Common myeloid progenitor, CD34-positive (primary cell): ENCODE measurements at places on chromosomes 6 and 20.

DNA sequence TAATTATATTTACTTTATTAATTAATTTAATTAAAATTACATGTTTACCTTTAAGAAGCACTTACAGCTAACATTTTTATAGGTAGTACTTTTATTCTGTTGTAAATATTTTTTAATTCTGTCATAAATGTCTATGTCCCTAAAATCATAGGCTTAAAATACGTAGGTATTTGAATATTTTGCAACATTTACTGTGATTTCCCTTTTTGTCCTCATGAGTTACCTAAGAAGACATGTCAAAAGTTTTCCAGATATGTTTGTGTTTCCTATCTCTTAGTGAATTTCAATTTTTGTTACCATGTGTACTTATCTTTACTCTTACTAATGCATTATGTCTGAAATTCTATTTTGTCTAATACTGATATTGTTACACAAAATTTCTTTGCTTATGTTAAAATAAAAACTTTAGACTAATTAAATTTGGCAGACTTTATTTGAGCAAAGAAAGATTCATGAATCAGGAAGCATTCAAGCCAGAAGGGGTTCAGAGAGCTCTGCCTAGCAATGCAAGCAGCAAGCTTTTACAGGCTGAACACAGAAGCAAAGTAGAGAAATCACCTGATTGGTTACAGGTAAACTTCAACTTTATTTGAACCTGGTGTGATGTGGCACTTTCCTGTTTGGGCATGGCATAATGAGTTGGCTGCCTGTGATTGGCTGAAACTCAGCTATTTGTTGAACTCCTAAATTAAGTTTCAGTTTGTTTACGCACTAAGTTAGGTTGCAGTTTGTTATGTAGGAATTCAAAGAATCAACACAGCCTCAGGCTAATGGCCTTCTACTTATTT, 123.2 kb upstream of the TMEM170B start:
- DNase-seq: peak; percentile 36

- DNase-seq: no peak
Observed at GRCh38 chr6:164359441-164359840, 944.9 kb downstream of the QKI start.

GRCh38 chr6:149899926-149900619, 2.2 kb upstream of the RAET1E start:
- no peak for DNase-seq

DNA sequence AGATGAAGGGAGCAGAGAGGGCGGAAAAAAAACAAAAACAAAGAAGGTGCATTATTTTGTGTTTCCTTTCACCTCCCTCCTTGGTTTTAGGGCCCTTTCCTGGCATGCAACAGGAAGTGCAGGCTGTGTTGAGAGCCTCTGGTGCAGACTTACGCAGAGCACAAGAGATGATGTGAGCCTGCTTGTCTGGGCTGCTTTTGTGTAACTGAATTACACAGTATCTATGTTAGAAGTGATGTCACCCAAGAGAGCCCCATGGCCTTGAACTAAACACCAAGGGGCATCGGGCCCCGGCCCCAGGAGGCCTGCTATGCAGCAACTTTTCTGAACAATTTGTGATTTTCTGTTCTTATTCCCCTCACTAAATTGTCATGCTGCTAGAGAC, 25.5 kb downstream of the GNAS start:
- DNase-seq: no peak

GRCh38 chr6:80440496-80441115, 334.1 kb downstream of the BCKDHB start:
- no peak for DNase-seq

GRCh38 chr20:48149902-48150301, 364.6 kb upstream of the SULF2 start:
- no peak for DNase-seq

- DNase-seq: no peak
Observed at GRCh38 chr6:85995339-85996033, 352.8 kb upstream of the SYNCRIP start.

DNA sequence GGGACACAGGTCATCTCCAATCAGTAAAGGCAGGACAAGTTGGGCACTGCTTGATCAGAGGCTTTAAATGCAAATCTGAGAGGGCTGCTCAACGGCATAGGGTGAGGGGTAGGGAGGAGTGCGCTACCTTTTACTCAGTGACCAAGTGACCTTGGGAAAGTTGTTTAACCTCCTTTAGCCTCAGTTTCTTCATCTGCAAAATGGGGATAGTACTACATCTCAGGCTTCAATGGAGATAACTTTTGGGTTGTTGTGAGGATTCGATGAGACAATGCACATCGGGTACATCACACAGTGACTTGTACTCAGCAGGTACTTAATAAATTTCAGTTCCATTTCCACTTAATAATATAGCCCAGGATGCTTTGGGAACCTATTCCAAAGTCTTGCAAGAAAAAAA, 22.6 kb downstream of the MDGA1 start:
- no peak for DNase-seq

- DNase-seq: no peak
Observed at GRCh38 chr6:15989397-15989796, 139.5 kb upstream of the MYLIP start.

- no peak for DNase-seq
Observed at GRCh38 chr6:149890629-149891045, 7.3 kb downstream of the RAET1E start.

DNA sequence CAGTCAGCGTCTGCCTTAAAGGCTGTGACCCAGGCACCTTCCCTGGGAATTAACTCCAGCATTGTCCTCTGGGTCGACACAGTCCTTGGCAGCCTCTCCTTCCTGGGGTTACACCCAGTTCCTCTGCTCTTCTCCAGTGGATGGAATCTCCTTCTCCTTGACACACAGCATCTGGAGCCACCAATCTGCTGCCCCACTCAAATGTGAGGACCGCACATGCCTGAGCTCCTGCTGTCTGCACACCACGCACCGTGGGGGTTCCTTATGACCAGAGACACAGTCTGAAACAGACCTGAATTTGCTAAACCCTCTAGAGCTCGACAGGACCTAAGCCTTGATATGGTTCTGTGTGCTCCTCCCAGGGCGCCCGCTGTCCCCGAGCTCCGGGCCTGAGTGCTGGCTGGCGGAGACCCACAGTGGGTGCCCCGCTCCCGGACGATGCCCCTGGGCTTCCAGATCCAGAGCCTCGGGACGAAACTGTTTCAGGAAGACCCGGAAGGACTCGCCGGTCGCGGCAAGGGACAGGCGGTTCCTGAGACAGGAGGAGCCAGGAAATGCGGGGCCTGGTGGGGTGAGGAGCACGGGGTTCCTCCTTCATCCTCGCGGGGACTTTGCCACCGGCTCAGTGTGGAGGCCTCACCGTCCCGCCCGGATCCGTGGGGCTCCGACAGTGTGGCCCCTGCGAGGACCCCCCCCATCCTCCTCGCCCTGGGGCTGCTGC, 2.5 kb upstream of the RAET1G start:
- no peak for DNase-seq

- DNase-seq: no peak
Observed at GRCh38 chr6:48613231-48613949, 502.4 kb upstream of the PTCHD4 start.

DNA sequence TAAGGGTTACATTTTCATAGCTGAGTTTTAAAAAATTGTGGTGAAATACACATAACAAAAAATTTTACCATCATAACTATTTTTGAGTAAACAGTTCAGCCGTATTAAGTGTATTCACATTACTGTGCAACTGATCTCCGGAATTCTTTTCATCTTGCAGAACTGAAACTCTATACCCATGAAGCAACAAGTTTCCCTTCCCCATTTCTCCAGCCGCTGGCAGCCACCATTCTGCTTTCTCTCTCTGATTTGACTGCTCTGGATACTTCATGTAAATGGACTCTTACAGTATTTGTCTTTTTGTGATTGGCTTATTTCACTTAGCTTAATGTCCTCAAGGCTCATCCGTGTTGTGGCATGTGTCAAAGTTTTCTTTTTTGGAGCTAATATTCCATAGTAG, 341.6 kb downstream of the QKI start:
- peak; percentile 7 for DNase-seq

GRCh38 chr20:9342651-9343050, 171.7 kb upstream of the LAMP5 start:
- no peak for DNase-seq

DNA sequence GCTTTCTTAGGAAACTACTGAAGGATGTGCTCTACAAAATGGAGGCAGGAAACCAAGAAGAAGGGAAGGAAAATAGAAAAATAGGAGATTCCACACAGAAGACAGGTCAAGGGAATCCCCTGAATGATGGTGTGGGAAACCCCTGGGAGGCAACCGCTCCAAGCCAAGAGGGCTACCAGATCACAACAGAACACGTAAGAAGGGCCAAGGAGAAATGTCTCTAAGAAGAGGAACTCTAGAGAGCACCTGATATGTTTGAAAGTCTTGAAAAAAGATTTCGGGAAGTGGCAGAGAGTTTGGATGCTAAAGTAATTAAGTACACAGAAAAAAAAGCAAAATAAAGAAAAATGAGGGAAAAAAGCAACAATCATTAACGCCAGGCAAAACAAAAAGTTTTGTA, 7.1 kb downstream of the KIF13A start:
- no peak for DNase-seq

GRCh38 chr6:1463275-1463674, 73.9 kb downstream of the FOXF2 start:
- no peak for DNase-seq

DNA sequence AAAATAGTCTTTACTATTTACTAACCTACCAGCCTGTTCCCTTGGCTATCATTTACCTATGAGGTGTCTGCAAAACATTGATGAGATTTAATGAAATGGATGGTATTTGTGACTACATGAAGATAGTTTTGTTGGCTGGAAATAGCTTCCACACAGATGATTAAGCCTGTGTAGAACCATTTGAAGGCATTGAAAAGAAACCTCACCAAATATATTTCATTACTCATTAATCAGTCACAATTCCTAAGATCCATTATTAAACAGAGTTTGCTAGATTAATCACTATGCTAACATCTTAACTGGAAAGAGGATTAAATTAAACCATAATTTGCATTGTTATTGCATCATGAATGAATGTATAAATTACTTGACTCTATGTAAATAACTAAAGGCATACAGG, 560.3 kb downstream of the BMP2 start:
- no peak for DNase-seq

- DNase-seq: no peak
Observed at GRCh38 chr6:68746376-68746775, 111.3 kb downstream of the ADGRB3 start.

DNA sequence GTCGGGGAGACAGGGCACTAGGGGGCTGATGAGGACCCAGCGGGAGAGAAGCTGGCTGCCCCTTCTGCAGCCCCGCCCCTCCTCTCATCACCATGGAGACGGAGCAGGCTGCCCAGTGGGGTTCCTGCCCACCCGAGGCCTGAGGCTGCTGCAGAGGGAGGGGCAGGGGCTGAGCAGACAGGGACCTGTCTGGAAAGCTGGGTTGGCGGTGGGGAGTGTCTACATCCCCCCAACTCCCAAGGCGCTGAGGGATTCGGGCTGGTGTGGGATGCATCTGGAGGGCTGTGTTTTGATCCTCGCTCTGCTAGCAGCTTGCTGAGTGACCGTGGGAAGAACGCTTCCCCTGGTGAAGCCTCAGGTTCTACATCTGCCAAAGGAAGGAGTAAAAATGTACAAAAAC, 1.2 kb upstream of the BPI start:
- DNase-seq: no peak

GRCh38 chr20:33733654-33734576, 2.1 kb downstream of the ZNF341 start:
- peak; percentile 58 for DNase-seq

GRCh38 chr20:61394088-61394799, 142.2 kb downstream of the CDH4 start:
- DNase-seq: no peak

- DNase-seq: peak; percentile 56
Observed at GRCh38 chr6:133957780-133958242, 4.8 kb downstream of the TBPL1 start.

DNA sequence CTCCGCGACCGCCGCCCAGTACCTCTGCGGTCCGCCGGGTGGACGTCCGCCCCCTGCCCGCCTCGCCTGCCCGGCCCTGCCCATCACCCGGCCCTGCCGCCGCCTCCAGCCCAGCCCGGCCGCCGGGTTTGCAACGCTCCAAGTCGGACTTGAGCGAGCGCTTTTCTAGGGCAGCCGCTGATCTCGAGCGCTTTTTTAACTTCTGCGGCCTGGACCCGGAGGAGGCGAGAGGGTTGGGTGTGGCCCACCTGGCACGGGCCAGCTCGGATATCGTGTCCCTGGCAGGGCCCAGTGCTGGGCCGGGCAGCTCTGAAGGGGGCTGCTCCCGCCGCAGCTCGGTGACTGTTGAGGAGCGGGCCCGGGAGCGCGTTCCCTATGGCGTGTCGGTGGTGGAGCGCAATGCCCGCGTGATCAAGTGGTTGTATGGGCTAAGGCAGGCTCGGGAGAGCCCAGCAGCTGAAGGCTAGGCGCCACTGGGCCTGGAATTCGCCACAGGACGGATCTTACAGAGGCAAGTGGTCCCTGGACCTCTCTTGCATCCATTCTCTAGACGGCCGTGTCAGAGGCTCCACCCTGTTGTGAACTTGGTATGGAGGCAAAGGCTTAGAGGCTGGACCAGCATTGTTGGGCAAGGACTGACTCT, 11.8 kb downstream of the FAM110A start:
- no peak for DNase-seq

- peak; percentile 74 for DNase-seq
Observed at GRCh38 chr20:4702562-4703280, 19.0 kb upstream of the PRND start.

DNA sequence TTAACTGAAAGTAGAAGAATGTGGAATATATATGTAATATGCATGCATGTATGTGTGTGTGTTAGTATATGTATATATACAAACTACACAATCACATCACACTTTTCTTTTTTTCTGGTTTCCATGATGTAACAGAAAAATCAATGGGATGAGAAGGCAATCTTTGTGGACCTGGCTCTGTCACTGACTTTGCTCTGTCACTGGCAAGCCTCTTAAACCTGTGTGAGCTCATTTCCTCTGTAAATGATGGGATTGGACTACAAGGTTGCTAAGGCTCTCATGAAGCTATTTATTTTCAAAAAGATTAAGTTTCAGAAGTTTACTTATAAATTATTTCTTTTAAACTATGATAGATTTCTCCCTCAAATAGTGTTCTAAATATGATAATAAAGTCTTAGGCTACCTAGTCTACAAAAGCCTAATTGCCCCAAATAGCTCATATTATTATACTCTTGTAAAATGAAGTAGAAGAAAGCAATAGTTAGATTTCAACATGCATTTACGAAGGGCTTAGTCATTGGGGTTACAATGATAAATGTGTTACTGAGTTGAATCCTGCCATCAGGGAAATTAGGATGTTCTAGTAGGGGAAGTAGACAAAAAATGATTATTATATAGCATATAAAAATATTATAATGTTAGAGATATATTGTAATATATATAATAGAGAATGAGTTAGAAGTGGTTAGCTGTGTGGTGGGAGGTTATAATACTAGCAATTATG, 129.3 kb downstream of the AFG1L start:
- DNase-seq: peak; percentile 55

GRCh38 chr6:7537565-7538174, 3.8 kb upstream of the DSP start:
- no peak for DNase-seq

- no peak for DNase-seq
Observed at GRCh38 chr20:14488756-14489479, 151.5 kb upstream of the FLRT3 start.

- no peak for DNase-seq
Observed at GRCh38 chr6:103858003-103858402, 1001.7 kb downstream of the HACE1 start.
